ENCODE measurements at places on chromosomes 11 and 22. TPM values are rescaled to one million over a fixed set of nuclear protein-coding genes. Genes with fewer than 3 reads are reported as not detected.

DNA sequence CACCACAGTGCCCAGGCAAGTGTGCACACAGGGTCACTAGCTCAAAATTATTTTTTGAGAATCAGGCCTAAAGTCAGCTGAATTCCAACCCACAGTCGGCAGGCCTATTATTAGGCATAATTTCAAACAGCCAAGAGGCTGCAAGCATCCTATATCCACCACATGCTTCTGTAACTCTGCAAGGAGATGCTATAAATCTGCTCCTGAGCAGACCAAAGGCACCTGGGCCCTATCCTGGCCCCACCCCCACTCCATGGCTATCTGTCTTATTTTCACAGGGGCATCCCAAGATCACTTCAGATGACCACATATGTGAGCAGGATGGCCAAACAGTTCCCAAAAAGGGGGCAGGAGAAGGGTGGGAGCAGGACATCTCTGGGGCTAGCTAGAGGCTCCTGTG lies 44.6 kb downstream of the TCF20 start:
- no peak for DNase-seq

DNA sequence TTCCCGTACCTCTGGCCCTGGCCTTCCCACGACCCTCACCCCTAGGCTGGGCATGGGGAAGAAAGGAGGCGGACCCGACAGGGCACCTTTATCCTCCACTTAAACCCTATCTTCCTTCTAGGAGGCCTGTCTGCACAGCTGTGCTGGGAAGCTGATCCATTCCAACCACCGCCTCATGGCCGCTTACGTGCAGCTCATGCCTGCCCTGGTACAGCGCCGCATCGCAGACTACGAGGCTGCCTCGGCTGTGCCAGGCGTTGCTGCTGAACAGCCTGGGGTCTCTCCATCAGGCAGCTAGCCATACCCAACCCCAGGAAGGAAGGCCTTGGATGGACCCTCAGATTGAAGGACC lies 599 bp downstream of the TIMM10B start:
- DNase-seq: no peak

- no peak for DNase-seq
These were observed 60.4 kb downstream of the TRAF6 start for GRCh38 chr11:36449561-36450096.

GRCh38 chr11:10892250-10892649 lies 34.4 kb upstream of the ZBED5 start:
- no peak for DNase-seq

DNA sequence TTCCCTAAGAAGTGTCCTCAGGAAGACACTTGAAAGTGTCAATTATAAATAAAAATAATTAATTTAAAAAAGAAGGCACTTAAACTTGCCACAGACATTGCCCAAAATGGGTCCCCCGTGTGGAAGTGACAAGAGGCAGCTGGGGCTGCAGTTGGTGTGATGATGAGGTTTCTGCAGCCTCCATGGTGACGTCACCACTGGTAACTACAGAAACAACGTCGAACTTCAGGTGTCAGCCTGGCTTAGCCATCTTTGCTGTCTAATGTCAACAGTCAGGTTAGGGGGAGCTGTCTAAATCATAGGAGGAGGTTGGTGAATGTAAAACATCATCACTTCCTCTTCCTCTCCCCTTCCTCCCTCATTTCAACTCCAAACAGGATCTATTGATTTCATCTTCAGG lies 328.6 kb downstream of the MN1 start:
- DNase-seq: no peak

DNA sequence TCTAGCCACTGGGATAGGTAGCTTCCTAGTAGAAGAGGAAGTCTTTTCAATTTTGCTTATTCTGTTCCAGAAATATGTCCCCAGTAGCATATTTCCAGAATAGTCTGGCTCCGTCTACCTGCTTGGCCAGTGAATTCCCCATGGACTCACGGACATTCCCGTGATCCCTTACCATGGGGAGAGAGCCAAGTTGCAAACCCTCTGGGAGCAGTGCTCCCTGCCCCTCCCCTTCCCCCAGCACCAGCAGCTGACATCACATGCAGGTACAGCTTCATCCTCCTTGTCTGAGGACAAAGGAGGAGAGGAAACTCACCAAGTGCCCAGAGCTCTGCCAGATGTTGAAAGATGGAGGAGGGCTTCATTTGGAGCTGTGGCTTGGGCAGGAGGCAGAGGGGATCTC lies 61.2 kb downstream of the GRAMD1B start:
- no peak for DNase-seq

DNA sequence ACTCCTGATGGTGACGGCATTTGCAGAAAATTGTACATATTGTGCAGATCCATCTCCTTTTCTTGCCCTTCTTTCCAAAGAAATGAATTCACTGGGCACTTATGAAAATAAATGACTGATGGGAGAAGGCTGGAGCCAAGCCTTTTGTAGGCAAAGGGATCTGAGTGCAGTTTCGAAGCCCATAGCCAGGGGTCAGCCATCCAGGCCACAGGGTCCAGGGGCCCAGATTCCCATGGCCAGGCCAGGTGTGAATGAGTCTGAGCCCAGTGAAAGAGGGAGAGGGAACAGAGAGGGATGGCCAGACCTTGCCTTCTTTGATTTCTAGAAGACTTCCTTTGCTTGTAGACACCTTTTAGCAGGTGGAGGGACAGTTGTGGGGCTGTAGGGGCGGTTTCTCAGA lies 209.1 kb downstream of the KIRREL3 start:
- no peak for DNase-seq

DNA sequence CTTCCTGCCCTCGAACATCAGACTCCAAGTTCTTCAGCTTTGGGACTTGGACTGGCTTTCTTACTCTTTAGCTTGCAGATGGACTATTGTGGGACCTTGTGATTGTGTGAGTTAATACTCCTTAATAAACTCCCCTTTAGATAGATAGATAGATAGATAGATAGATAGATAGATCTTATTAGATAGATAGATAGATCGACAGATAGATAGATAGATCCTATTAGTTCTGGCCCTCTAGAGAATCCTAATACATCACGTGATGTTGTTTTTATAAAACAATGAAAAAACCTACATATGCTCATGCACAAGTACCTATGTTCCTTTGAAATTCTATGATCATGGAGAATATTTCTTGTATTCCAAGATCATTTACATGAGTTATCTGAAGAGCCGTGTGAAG lies 23.9 kb downstream of the APOBEC3H start:
- DNase-seq: no peak

DNA sequence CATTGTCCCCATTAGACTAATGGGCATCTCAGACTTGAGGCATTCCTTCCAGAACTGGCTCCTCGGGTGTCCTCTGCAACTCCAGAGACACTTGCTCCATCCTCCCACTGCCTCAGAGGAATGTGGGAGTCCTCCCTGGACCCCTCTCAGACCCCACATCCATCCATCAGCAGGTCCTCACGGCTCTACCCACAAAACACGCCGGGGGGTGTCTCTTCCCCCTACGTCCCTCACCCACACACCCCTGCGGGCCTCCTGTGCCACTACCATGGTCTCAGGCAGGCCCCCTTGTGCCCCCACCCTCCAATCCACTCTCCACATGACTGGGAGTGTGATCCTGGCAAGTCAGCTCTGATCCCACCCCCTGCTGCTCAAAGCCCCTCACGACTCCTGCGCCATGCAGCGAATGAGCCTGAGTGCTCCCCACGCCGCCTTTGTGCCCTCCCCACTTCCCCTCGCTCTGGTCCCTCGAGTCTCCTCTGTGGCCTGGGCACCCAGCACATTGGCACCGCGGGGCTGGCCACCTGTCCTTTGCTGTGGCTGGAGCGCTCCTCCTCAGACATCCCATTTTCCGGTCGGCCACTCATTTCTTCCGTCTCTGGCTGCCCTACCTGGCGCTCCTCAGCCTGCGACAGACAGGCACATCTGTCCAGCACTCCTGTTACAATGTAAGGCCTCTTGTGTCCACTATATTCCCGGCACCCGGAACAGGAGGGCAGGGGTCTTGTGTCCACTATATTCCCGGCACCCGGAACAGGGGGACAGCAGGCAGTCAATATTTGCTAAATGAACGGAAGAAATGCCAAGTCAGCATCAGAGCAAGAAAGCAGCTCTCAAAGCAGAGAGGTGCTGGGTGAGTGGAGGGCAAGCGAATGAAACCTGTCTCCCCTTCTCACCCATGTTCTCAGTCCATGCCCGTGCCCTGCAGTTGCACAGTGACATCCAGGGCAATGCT lies 14.2 kb upstream of the MOB2 start:
- no peak for DNase-seq

SCN3B gene
- total RNA-seq: not detected

OR56A1 gene
- total RNA-seq: not detected

GRCh38 chr11:29135504-29135903 lies 881.3 kb downstream of the KCNA4 start:
- no peak for DNase-seq

OR5B3 gene
- total RNA-seq: not detected

RIMBP3C gene
- total RNA-seq: 0.20 TPM

RAPSN gene
- not detected for total RNA-seq

DNA sequence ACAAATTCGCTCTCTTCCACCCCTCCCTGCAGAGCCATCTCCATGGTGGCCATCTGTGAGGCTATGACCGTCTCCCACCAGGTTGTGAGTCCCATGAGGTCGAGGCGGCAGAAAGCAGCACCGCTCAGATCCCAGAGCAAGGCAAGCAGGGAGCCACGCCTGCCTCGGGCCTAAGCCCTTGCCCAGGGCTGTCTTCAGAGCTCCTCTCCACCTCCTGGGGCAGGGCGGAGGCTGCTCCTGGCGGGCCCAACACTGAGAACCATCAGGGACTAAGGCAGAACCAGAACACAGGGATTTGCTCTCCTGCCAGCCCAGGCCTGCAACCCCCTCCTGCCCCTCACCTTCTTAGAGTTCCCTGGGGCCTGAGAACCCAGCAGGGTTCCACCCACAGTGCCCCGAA lies 80.9 kb upstream of the WNT11 start:
- no peak for DNase-seq

ZFTA gene
- 6.2 TPM for total RNA-seq

SLC25A18 gene
- total RNA-seq: not detected

OPCML gene
- total RNA-seq: not detected

ZP1 gene
- not detected for total RNA-seq

- DNase-seq: no peak
These were observed 16.5 kb downstream of the SGSM1 start for GRCh38 chr22:24822471-24822870.

DNA sequence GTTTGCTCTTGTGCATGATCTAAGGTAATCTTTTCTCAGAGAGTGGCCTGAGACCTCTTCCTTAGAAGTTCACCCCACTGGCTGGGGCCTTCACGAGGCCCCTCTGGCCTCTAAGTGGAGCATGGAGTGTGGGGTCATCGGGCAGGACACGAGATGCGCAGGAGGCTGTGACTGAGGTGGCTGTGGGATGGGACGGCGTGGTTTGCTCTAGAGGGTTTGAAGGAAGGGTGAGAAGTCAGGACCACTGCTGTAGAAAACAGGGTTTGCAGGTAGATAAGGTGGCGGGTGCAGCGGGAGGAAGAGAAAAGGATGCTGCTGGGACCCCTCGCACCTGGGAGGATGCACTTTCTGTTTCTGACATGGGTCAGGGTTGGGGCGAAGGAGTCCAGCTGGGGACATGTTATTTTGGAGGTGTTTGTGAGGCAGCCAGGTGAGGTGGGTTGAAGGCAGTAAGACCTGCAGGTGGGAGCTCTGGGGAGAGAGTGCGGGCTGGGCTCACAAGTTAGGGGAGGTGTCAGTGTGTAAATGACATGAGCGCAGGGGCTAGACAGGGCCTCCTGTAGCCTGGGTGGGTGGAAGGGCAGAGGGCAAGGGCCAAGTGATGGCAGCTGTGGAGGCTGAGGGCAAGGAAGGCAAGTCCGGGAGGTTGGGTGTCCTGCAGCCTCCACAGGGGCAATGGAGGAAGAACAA lies 62.5 kb downstream of the KCNQ1 start:
- no peak for DNase-seq

DNA sequence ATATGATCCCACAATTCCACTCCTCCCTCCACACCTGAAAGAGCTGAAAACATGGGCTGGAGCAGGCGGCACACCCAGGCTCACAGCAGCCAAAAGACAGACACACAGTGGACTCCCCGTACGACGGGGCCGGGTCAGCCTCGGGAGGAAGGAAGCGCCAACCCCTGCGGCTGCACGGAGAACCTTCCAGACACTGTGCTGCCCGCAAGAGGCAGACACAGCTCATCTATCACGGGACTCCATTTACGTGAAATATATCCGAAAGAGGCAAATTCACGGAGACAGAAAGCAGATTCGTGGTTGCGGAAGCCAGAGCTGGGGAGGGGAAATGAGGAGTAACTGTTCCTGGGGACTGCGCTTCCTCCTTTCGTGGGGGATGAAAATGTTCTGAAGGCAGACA lies 165.0 kb downstream of the BRD1 start:
- no peak for DNase-seq

HMBS gene
- 43.0 TPM for total RNA-seq

DNA sequence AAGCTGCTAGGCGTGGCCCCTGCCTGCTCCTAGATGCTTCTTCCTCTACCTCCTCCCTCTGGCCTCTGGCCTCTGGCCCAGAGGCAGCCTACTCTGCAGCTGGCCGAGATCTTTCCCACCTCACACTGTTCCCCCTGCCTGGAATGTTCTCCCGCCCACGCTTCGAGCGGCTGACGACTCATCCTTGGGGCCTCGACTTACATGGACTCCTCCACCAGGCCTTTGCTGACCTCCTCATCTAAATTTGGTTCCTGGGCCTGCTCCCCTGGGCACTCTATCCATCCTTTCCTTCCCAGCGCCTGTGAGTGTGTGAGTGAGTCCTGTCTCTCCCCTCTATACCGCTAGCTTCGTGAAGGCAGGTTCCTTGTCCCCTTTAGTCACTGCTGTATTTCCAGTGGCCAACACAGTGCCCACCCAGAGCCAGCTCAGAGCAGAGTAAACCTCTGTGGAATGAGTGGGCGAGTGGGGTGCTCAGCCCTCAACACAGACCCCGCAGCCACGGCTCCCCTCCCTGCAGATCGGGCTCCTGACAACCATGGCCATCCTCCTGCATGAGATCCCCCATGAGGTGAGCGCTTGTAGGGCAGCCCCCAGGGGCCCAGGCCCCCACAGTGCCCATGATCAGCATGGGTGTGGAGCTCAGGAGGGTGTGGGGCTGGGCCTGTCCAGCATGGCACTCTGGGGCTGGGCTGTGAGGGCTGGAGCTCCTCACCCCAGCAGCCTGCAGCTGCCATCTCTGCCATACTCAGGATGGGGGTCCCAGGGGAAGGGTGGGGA lies 5.7 kb downstream of the SLC39A13 start:
- DNase-seq: no peak

MMP3 gene
- total RNA-seq: not detected

MYEOV gene
- not detected for total RNA-seq

GRCh38 chr11:6844356-6844755 lies 1.1 kb upstream of the OR10A5 start:
- DNase-seq: no peak

RDX gene
- total RNA-seq: 35.6 TPM

UPK3A gene
- not detected for total RNA-seq

CADM1 gene
- total RNA-seq: not detected

- peak; percentile 16 for DNase-seq
These were observed 15.4 kb downstream of the ART5 start for GRCh38 chr11:3626250-3626960.
